ENCODE measurements at places on chromosomes 5 and 9.

DNA sequence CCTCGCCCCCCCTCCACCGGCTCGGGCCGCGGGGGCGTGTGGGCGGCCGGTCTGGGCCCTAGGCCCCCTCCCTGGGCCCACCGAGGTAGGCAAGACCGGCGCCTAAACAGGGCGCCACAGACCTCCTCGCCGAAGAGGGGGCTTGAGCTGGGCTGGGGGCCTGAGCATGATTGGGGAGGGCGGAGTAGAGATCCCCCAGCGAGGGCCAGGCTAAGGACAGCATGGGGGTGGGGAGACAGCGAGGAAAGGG, 108.9 kb downstream of the PSD2 start:
- no peak for DNase-seq

DNA sequence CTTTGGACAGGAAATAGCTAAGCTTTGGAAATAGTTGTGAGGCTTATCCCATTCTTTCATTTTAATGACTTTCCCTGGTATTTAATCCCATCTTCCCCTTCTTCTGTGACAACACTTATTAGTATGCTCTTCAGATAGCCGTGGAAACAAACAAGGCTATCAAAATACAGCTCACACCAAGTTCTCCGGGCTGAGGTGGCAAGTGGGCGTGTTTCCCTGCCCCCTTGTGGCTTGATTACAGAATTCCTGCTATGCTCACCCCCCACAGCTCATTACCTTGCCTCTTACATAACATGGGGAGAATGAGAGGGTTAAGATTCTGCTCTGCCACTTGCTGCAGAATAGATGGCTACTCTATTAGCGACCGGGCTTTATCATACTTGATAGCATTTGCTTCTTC, 437.1 kb upstream of the TLE4 start:
- peak; percentile 24 for DNase-seq

GRCh38 chr5:121979691-121980090, 17.9 kb downstream of the SRFBP1 start:
- no peak for DNase-seq

GRCh38 chr9:127066851-127067136, 55.6 kb downstream of the ANGPTL2 start:
- DNase-seq, result no peak

GRCh38 chr9:134980991-134981390, 63.3 kb upstream of the FCN1 start:
- no peak for DNase-seq

- DNase-seq, result no peak
Observed at GRCh38 chr5:1011741-1012312, 3.2 kb downstream of the NKD2 start.

Data from DMS153 (cell line).